ENCODE measurements at places on chromosomes 7 and 10. TPM values are rescaled to one million over a fixed set of nuclear protein-coding genes. Genes with fewer than 3 reads are reported as not detected.

The ADRB1 gene
- total RNA-seq, result 0.14 TPM

The WNT8B gene
- not detected for total RNA-seq

The PSMG3 gene
- 13.9 TPM for total RNA-seq

The SPDYE8 gene
- total RNA-seq, result not detected

The ZMIZ2 gene
- total RNA-seq, result 67.1 TPM

The NPY4R gene
- total RNA-seq, result not detected

The MDH2 gene
- total RNA-seq, result 94.9 TPM

The OR2A2 gene
- not detected for total RNA-seq

The GPRIN2 gene
- total RNA-seq, result not detected

The LRRC17 gene
- 11.1 TPM for total RNA-seq

The GHRHR gene
- total RNA-seq, result not detected

The MOGAT3 gene
- not detected for total RNA-seq

The LEP gene
- total RNA-seq, result 5.2 TPM

The ELFN1 gene
- 1.8 TPM for total RNA-seq

The ASZ1 gene
- not detected for total RNA-seq

The ZNF503 gene
- 36.0 TPM for total RNA-seq

The CPXM2 gene
- total RNA-seq, result 98.3 TPM

The ADAM22 gene
- 18.4 TPM for total RNA-seq

The PTN gene
- 4.8 TPM for total RNA-seq

The SLC18A3 gene
- not detected for total RNA-seq

The NRP1 gene
- total RNA-seq, result 123 TPM
